ENCODE measurements at places on chromosomes 7 and 10.
A peak's percentile ranks its signal among the peaks of the same experiment; 100 is the strongest.

GRCh38 chr7:94043299-94043698, 39.1 kb upstream of the BET1 start:
- DNase-seq: peak; percentile 87

DNA sequence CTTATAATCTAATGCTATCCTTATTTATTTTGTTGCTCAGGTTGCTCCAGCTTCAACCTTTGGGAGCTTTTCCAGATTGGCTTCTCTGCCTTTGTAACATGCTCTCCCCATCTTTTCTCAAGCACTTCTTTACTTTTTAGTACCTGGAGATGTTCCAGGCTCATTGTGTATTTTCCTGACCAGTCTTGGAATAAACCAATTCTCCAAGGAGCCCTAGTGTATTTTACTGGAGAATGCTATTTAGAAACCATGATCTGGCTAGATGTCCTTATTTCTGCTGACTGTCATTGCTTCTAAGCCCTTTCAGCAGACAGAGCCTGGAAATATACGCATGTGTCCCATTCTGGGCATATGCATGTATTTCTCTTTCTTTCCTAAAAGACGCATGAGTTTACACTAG, 95.7 kb downstream of the EMX2 start:
- DNase-seq: no peak

- DNase-seq: no peak
Observed at GRCh38 chr7:145489609-145490008, 627.0 kb upstream of the CNTNAP2 start.

- DNase-seq: no peak
Observed at GRCh38 chr10:43676901-43677300, 28.2 kb upstream of the ZNF32 start.

- DNase-seq: no peak
Observed at GRCh38 chr7:38283809-38284208, 10.4 kb upstream of the TARP start.

DNA sequence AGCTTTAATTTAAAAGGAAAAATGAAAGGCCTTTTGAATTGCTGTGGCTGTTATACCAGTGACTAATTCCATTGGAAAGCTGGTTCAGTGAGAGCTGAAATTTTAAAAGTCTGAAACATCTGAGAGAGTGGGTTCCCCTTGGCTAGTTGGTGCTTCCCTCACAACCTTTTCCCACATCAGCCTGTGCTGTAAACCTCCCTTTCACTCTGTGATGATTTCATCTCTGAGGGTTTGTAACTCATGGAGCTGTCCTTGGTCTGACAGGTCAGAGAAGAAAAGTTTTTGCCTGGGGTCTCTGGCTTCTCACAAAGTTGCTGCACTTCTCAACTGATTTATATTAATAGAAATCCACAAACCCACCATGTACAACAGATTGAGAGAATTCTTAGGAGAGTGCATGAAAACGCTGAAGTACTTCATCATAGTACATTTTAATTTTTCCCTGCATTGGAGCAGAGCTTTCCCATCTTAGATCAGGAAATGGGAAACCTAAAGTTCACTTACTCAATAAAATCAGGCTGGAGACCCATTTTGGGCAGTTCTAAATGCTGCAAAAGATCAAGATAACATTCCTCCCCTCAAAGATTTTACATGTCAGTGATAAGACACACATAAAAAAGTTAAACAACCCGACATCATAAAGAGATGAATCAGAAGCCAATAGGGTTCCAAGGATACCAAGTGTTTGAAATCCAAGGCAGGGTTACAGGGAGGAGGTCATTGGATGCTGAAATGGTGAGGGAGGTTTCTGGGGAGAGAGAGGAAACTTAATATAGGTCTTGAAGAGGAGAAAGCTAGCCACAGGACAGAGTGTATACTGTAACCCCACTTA, 157.0 kb upstream of the MKLN1 start:
- no peak for DNase-seq

- no peak for DNase-seq
Observed at GRCh38 chr10:119358152-119358512, 150.8 kb downstream of the GRK5 start.

- DNase-seq: no peak
Observed at GRCh38 chr7:1922071-1922869, 252.2 kb downstream of the ELFN1 start.

DNA sequence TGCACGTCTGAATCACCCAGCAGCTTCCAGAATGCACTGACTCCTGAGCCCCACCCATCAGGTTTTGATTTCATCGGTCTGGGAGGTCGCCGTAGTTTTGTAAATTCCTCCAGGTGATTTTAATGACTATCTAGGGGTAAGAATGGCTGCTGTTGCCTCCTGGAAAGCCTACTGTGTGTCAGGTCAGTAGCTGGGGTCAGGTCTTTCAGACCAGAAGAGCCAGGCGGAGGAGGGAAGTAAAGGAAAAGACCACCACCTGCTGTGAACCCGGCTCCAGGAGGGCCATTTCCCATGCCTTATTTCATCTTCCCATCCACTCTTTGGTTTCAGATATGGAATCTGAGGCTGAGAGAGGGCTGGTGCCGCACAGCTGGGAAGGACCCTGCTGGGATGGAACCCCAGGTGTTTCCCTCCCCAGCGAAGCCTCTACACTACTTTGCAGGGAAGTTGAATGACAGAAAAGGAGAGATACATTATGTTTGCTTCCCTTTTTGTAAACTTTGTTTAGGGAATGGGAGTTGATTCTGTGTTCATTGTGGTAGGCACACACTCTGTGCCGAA, 19.8 kb downstream of the ADAMTS14 start:
- DNase-seq: no peak

- no peak for DNase-seq
Observed at GRCh38 chr10:129114588-129114987, 352.5 kb upstream of the MGMT start.

DNA sequence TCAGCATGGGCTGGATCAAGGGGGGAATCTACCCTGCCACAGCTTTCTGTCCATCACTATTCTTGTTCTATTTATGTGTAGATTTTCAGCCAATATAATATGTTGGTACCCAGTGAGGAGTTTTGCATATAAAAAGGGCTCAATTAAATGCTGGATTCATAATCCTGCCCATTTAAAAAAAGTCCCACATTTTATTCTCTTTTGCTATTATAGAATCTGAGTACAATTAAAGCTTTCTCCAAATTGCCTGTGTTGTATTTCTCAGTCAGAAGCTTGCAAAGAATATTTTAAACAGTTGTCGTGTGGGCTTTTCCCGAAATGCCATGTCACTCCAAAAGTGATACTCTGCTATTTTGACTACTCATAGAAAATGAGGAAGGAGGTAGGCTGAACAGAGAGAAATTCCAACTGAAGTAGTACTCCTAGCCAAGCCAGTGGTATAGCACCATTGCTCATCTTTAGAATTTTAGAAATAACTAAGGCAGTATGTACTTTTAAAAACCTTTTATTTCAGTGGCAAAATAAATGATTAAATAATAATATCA, 108.3 kb upstream of the HDAC9 start:
- no peak for DNase-seq

DNA sequence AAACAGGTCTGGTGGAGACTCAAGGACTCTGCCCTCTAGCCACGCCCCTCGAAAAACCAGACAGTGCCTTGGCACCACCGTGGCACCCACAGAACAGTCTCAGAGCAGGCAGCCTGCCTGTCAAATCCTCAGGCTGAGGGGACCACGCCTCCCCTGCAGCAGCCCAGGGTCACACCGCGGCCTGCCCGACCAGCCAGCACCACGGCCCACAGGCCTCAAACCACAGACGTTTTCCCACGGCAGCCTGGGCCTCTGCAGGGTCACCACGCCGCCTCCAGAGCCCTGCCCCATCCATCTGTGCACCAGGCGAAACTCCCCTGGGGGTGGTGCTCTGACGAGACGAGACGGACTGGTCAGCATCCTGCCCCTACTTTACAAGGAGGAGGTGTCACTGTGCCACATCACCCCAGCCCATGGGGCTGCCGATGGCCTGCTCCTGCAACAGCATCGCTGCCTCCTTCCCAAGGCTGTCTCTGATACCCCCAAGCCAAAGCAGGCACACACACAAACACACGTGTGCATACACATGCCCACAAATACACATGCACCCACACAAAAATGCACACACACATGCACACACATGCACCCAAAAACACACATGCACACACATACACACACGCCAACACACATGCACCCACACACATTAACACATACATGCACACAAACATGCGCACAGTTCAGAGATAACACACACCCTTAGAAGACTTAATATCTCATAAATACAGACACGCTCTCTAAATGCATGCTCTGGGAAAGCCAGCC, 24.6 kb downstream of the PAPOLB start:
- DNase-seq: no peak

DNA sequence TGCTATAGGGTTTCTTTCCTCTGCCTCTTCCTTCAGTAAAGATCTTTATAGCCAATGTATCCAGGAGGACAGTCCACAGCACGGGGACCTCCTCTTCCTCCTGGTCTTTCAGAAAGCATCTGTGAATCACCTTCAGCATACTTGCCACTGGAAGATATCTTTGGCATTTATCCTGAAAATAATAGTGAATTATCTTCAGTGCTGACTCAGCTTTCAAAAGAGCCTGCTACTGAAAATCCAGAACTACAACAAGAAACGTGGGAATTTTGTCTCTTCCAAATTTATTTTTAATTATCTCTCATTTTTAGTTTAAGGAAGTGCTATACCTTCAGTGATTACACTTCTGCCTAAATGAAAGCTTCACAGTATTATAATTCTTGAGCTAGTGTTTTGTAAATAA, 7.6 kb upstream of the UNC5B start:
- no peak for DNase-seq

- DNase-seq: no peak
Observed at GRCh38 chr7:88268858-88269257, 37.8 kb downstream of the STEAP4 start.

DNA sequence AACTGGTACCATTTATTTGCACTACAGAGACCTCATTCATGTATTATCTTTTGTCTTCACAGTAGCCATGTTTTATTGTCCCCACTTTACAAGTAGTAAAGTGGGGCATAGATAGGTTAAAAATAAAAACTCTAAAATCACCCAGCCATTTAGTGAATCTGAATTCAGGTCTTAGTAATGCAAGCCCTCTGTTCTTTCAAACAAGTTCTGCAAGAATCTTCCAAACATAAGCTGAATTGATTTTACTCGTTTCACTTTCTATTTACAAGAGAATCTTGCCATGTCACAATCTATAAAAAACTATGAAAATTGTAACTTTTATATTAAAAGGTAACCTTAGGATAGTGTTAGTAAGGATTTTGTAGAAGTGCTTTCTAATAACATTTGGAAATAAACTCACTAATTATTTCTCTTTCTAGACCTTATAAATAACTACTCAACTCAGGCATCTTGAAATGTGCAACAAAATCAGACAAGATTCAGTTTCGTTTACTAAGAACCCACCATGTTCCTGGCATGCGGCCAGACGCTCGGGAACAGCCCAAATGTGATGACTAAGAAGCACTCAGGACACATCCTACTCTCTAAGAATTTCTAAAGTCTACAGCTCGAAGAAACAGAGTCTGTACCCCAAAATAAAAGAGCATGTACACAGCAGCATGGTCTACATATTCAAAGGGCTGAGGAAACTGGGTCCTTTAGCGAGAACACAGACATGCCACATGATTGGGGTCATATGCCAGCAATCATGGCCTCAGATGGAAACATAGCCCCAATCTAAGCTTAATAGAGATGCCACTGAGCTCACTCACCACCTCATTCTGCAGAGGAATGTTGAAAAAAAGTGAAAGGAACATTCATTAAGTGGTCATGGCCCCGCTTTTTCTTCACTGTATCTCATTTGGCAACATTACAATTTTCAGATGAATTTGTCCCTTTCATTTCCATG, 167.6 kb downstream of the AMPH start:
- no peak for DNase-seq

DNA sequence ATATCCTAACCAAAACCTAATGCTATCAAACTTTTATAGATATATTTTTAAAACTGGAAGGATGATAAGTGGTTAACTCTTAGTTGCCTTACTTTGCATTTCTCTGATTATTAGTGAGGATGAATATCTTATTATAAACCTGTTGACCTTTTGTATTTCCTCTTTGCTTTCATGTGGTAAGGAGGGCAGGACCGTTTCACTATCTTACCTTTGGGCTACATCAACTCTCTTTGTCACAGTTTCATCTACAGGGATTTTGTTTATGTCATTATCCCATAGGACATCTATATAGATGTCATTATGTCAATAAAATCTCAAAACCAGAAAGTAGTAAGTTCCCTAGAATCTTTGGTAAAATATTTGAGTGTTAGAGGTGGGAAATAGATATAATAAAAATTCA, 219.3 kb downstream of the THSD7A start:
- no peak for DNase-seq

- DNase-seq: no peak
Observed at GRCh38 chr7:152902054-152902453, 142.5 kb downstream of the ACTR3B start.

- DNase-seq: no peak
Observed at GRCh38 chr10:110364531-110364937, 59.8 kb upstream of the SMNDC1 start.

DNA sequence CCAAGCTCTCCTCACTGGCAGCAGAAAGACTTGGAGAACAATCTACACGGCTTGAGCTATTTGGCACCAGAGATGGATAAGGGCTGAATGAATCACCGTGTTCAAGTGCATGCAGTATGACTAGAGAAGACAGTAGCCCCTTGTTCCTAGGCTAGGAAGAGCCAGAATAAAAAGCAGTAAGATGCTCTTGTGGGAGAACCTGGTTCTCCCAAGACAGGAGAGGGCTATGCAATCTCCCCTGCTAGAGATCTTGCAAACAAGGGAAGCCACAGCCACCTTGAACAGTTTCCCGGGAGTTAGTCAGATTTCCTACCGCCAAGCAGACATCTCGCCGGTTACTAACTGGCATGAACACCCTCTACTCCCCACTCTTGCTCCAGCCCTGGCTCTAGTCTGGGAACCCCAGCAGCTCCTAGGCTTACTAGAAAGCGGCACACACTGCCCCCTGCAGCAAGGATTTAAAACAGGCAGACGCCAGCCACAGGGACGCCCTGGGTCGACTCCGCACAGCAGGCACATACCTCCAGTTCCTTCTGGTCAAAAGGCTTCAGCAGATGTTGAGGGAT, 107.3 kb downstream of the SMURF1 start:
- peak; percentile 2 for DNase-seq

DNA sequence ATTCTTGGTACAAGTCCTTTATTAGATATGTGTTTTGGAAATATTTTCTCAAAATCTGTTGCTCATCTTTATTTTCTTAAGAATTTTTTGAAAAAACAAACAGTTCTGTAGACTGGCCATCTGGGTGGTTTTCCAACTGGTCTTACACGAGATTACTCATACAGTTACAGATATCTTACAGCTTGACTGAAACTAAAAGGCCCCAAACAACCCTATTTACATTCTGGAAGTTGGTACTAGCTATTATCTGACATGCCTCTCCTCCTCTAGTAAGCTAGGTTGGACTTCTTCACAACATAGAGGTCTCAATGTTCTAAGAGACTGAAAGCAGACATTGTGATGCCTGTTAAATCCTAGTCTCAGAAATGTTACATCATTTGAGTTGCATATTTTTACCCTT, 52.0 kb downstream of the ZNF22 start:
- DNase-seq: peak; percentile 60

DNA sequence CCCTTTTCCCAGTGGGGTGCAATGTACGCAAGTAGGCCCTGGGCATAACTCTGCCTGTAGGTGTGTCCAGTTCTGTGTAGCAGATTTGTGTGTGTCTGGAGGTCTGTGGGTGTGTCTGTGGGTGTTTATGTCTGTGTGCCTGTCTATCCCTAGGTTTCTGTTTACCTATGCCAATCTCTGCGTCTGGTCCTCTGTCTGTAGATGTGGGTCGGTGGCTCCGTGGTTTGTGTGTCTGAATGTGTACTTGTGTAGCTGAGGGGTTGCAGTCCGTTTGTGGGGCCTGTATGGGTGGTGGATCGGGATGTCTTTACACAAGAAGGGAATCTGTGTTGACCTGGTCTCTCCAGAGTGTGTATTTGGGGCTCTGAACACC, 932 bp downstream of the NYAP1 start:
- DNase-seq: no peak
